ENCODE measurements at places on chromosomes 11 and 22. TPM values are rescaled to one million over a fixed set of nuclear protein-coding genes. Genes with fewer than 3 reads are reported as not detected.

The OSM gene
- total RNA-seq = not detected

The SLN gene
- total RNA-seq = 5.7 TPM

The BAIAP2L2 gene
- total RNA-seq = 0.15 TPM

The PARVB gene
- 183 TPM for total RNA-seq

The FREY1 gene
- total RNA-seq = 0.52 TPM

The MS4A6A gene
- total RNA-seq = 49.3 TPM

The OR2D2 gene
- not detected for total RNA-seq

The EFCAB6 gene
- 1.5 TPM for total RNA-seq

The MAJIN gene
- not detected for total RNA-seq

The HTR3B gene
- not detected for total RNA-seq

The FAM180B gene
- total RNA-seq = not detected

The NAALADL1 gene
- total RNA-seq = 5.3 TPM

The MS4A8 gene
- not detected for total RNA-seq

The SCGB1C1 gene
- total RNA-seq = not detected

The PHOX2A gene
- total RNA-seq = not detected

The OR51I1 gene
- not detected for total RNA-seq

The PPP2R5B gene
- total RNA-seq = 18.4 TPM

The SCARF2 gene
- 2.7 TPM for total RNA-seq

The GDPD5 gene
- 8.4 TPM for total RNA-seq

The ASCL2 gene
- total RNA-seq = 0.17 TPM

The OR51B5 gene
- not detected for total RNA-seq

The CCDC157 gene
- 0.37 TPM for total RNA-seq

The FGF4 gene
- total RNA-seq = not detected

The KRTAP5-5 gene
- not detected for total RNA-seq

The WNT7B gene
- total RNA-seq = not detected

The TIMM10B gene
- 17.9 TPM for total RNA-seq

The OSBP gene
- 40.9 TPM for total RNA-seq

The CPT1A gene
- 81.7 TPM for total RNA-seq

The SLC22A25 gene
- not detected for total RNA-seq

The APOL5 gene
- not detected for total RNA-seq

The VWCE gene
- 0.94 TPM for total RNA-seq

The OR4X1 gene
- not detected for total RNA-seq

The DLG2 gene
- total RNA-seq = 5.7 TPM

The HEPN1 gene
- total RNA-seq = not detected

The LAYN gene
- 3.8 TPM for total RNA-seq

The DRD4 gene
- total RNA-seq = not detected
